Activated gamma-delta T cell (primary cell): ENCODE measurements at places on chromosomes 16 and 17.

DNA sequence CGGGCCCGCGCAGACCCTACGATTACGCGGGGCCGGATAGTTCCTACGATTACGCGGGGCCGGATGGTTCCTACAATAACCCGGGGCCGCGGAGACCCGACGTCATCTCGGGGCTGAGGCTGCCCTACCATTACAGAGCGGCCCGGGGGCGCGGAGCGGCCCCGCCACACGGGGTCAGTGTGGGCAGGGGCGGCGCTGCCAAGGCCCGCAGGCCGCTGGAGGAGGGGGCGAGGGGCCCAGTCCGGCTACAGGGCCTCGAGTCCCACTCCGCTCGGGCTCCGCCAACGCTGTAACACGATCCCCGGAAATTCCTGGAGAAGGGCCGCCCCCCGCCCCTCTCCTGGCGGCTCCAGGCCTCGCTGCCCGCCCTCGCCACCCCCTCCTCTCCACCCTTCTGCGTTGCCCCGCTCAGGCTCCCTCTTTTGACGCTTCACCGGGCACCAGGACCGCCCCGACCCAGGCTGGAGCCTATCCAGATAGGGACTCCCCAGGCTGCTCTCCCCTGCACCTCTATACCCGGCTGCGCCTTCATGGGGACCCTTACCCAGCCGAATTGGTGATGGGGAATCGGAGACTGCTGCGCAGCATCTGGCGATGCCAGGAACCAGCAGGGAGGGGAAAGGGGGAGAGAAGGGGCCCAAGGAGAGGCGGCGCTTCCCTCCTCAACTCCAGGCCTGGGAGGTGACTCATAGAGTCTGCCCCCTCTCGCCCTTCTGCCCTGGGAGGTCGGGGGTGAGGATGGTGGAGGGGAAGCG is at the start of gene RAB34:
RAB34 (minus strand) TSS at position 291 of the 755 bp plus-strand sequence. CDS start 602 bp downstream, outside the sequence.
- no peak for DNase-seq

DNA sequence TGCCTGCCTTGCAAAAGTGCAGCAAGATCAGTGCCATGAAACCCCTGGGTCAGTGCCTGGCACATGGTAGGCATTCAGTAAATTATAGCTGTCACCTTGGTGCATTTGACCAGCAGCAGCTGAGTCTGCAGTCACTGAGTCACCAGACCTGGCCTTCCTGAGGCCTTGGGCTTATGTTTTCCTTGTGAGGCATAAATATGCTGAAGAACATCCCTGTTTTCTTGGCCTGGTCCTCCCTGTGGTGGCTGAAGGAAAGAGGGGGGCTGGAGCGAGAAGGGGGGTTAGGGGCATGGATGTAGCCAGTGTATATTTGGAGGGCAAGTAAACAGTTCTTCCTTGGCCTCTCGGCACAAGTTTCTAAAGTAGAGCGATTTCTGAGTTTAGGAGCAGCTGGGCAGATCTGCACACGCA is 26.5 kb downstream of the EPN2 start:
- no peak for DNase-seq

DNA sequence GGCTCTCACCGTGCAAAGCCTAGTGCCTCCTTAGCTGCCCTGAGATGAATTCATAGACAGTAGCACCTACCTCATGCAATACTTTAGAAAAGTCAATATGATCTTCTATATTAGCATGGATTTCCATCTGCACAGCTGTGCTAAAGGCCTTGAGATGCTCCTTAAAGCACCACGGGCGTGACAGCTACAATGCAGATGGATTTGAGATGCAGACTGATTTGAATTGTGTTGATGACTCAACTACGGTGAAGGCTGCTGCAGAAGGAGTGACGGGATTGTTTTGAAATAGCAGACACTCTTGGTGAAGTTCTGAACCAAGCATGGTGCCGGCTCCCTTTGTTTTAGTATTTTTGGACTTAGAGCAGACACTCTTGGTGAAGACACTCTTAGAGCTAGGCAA is 88.2 kb downstream of the SPECC1 start:
- no peak for DNase-seq

DNA sequence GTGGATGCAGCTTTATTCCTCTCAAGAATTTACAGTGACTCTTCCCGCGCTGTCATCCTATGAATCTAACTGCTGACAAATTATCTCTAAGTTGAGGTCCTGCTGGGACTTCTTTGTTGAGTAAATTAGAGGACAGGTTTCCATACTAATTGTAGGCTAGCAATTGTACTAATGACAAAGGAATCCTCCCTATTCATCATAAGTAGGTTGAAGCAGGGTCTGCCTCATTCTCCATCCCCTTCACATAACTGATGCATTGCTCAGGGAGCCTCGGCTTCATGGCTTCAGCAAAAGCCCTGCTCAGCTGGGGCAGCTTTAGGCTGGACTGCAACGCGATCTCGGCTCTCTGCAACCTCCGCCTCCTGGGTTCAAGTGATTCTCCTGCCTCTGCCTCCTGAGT is 83.1 kb upstream of the IRX6 start:
- no peak for DNase-seq
